ENCODE measurements at places on chromosomes 7 and 10.

DNA sequence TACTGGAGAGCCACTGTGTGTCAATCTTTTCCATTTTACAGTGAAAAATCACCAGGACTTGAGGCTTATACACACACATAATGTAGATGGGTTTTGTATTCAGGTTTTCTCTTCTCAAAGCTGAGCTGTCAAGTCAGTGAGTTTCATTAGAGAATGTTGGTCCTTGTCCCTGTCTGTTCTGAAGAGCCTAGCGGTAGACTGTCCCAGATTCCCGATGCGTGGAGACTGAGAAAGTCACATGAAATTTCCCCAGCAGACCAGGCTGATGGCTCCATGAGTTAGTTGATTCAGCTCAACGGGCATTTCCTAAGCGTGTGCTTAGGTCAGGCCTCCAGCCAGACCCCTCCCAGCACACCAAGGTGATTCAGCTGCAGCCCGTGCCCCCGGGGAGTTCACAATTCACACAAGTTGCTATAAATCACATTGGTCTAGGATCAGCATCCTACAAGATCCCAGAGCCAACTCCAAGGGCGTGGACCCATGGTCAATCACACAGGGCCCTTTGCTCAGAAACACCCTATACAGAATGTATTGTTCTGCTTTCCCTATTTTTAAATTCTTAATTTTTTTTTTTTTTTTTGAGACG, 17.2 kb downstream of the CHST15 start:
- no peak for DNase-seq

GRCh38 chr10:17061418-17061817, 68.2 kb downstream of the CUBN start:
- DNase-seq: no peak

DNA sequence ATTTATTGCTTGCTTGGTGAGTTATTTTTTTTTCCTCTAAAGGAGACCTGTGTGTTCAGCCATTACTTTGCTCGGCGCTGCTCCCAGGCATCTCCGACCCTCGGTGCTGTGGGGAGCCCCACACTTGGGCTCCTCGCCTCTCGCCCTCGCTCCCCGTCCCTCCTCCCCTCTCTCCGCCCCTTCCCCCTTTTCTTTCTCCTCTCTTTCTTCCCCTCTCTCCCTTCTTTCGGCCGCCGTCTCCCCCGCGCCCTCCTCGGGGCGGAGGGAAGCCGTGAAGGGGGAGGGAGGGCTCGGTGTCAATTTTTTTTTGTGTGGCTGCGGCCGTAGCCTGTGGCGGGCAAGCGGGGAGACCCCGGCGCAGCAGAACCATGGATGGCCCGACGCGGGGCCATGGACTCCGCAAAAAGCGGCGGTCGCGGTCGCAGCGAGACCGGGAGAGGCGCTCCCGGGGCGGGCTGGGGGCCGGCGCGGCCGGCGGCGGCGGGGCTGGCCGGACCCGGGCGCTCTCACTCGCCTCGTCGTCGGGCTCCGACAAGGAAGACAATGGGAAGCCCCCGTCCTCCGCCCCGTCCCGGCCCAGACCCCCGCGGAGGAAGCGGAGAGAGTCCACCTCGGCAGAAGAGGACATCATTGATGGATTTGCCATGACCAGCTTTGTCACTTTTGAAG, 1.1 kb downstream of the AUTS2 start:
- DNase-seq: no peak

DNA sequence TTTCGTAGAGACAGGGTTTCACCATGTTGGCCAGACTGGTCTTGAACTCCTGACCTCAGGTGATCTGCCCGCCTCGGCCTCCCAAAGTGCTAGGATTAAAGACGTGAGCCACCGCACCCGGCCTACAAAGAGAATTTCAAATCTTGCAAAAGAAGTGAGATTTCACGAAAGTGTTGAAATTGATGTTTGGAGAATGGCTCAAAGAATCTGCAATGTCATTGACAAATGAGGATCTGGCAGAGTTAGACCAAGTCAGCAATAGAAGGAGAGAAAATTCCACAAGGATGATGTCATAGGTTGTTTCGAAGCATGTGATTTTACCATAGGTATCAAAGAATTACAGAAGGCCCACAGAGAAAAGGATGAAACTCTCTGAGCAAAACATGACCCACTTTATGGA, 71.7 kb downstream of the LYZL2 start:
- no peak for DNase-seq

- DNase-seq: no peak
Measured at GRCh38 chr10:28304032-28304571, 1.2 kb upstream of the MPP7 start.

GRCh38 chr10:131708225-131708880, 192.5 kb upstream of the PPP2R2D start:
- no peak for DNase-seq

DNA sequence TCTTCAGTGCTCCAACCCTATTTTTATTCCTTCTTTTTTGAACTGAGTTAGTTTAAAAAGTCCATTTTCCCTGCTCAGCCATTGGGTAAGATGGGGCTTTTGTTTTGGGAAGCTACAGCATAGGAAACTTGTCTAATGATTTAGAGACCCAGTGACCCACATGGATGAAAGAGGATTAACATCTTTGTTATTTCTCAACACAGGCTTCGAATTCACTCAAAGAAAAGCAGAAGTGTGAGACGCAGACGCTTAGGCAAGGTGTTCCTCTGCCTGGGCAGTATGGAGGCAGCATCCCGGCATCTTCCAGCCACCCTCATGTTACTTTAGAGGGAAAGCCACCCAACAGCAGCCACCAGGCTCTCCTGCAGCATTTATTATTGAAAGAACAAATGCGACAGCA, 152.0 kb downstream of the HDAC9 start:
- DNase-seq: no peak

- no peak for DNase-seq
Measured at GRCh38 chr7:151993977-151994676, 31.3 kb upstream of the GALNT11 start.
